Calu3 (cell line): ENCODE measurements at places on chromosomes 1 and 21.

- no peak for DNase-seq
Observed at GRCh38 chr1:180262628-180263488, 32.8 kb downstream of the LHX4 start.

GRCh38 chr1:205283270-205284147 is 38.0 kb downstream of the NUAK2 start:
- no peak for DNase-seq

- DNase-seq = no peak
Observed at GRCh38 chr21:35529171-35529863, 480.2 kb upstream of the RUNX1 start.

GRCh38 chr1:218694636-218695035 is 349.5 kb downstream of the TGFB2 start:
- no peak for DNase-seq

DNA sequence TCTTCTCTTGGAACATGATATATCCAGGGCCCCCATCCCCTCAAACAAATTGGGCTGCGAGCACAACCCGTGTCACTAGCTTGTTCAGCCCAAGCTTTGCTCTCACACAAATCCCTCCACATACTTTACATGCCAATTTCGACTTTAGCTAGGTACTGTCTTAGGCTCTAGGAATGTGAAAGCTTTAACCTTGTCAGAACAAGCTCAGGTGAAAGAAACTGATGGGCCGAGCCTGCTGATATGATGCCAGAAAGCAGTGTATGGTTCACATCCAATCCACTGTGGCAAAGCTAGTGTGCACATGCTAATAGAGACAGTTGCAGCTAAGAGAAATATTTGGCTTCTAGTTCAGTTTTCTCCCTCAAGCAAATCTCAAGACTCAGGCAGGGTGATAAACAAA is 79.5 kb downstream of the TNFSF18 start:
- DNase-seq = no peak

DNA sequence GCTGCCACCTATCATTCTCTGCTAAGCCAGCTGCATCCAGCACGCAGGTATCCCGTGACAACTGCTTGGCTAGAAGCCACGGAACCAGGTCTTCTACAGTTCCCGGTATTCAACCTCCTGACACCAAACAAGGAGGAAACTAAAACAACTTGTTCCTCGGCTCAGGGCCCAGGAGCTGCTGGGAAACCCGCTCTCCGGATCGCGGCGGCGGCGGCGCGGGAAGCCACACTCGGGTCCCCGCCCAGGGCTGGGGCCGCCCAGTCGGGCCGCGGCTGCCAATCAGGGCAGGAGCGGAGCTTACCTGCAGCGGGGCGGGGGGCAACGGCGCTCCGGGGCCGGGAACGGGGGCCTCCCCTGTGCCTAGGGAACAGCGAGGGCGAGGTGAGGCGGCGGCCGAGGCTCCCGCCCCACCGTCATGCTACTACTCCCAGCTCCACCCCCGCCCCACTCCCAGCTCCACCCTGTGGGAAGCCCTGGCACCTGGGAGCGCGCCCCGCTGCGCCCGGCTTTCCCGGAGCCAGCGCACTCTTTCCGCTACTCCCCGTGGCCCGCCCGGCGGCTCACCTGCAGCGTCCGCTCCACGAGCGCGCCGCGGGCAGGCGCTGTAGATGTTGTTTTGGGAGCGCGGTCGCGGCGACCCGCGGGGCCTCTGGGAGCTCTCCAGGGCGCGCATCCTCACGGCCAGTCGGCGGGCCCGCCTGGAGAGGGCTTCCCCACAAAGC is 12.1 kb downstream of the IL24 start:
- DNase-seq = peak; percentile 89

- DNase-seq = no peak
Observed at GRCh38 chr1:160801836-160802580, 6.0 kb downstream of the LY9 start.

DNA sequence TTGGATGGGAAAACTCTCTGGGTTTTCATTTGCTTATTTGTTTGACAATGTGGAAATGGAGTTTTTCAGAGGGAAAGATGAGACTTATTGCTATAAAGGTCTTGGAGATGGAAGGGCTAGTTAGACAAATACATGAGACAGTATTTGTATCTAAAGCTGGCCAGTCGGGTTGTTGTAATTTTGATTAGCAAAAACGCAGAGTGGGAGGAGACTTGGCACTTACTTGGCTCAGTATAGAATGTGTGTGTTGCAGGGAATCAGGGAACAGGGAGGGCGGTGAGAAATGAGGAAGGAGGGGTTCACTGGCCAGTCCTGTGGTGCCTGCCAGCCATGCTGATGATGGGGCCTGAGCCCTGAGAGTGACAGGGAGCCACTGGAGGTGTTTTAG is 6.0 kb upstream of the FOXE3 start:
- no peak for DNase-seq

DNA sequence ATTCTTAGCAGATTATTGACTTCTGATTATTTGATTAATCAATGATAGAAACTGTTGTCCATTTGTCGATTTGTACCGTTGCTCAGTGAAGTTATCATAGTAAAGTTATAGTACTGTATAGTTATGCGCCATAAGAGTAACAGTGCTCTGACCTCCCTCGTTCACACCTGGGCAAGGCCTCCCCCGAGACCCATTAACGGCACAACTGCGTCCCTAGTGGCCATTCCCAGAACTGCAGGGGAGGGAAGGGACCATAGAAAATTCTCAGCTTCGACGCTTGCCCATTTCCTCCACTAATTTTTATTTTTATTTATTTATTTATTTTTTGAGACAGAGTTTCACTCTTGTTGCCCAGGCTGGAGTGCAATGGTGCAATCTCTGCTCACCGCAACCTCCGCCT is 334.4 kb downstream of the DSCAM start:
- DNase-seq = no peak

GRCh38 chr21:44872649-44873355 is 688 bp downstream of the PTTG1IP start:
- no peak for DNase-seq

- no peak for DNase-seq
Observed at GRCh38 chr21:37757606-37758376, 158.5 kb downstream of the KCNJ6 start.
